Activated CD4-positive, alpha-beta T cell treated with anti-CD3 and anti-CD28 coated beads, Interleukin-2, amount 50 U/mL, for 1 hour (primary cell): ENCODE measurements at places on chromosomes 5 and 9.

DNA sequence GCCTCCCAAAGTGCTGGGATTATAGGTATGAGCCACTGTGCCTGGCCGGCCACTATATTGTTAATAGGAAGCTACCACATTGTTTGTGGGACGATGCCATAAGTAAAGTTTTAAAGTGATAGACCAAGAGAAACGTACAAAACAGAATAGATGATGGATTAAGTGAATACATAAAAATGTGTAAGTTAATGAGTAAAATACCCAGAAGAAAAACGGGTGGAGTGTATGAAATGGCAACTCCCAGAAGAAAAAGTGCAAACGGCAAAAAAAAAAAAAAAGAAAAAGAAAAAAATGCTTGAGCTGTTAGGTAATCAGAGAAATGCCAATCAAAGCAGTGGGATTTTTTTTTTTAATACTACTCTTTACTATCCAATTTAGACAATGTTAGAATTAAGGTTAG, 246.0 kb downstream of the PDZD2 start:
- DNase-seq = no peak

DNA sequence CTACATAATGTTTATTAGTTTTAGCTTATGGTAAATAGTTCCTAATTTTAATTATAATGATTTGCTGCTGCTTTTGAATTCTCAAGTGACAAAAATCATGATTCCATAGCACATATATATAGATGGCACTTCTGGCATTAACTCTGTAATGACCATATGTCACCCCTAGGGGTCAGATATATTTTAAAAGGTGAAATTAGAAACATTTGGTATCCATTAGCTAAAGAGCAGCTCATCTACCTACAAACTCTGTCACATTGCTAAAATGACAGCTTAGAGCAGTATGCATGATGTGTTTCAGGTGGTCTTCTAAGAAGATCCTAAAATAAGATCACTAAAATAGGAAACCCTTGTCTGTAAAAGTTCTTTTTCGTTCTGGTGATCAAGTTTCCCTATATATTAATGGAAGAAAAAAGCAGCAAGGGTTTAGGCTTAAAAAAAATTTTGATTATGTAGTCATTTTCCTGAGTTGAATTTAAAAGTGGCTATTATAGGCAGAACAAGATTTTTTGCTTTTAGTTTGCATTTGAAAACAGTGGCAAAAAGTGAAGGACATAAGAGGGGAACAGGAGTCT, 157.7 kb upstream of the POU5F2 start:
- DNase-seq = no peak

GRCh38 chr5:74423383-74423782, 217.1 kb downstream of the ENC1 start:
- no peak for DNase-seq

DNA sequence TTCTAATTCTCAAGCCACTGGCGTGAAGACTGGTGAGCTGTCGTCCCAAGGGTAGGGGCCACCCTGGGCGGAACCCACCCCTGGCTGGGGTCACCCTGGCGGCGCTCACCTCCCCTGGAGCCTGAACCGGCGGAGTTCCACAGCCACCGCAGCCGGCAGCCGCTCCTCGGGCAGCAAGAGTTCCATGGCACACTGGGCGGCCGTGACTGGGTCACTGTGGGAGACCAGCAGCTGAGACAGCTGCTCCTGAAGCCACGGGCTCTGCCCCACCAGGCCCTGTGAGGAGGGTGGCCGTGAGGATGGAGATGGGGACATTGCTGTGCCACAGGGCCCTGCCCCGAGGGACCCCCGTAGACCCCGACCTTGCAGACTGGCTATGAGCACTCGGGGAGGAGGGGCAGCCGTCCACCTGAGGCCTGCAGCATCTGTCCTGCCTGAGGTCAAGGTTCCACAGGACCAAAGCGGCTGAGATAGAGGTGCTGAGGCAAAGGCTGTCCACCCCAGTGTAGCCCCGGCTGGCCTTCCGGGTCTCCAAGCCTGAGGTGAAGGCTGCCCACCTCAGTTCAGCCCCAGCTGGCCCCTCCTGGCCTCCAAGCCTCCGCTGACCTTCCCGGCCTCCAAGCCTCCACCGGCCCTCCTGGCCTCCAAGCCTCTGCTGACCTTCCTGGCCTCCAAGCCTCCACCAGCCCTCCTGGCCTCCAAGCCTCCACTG, 50.6 kb upstream of the NRARP start:
- no peak for DNase-seq

- DNase-seq = no peak
Measured at GRCh38 chr5:16497546-16497945, 31.9 kb upstream of the ZNF622 start.

GRCh38 chr5:111983459-111983858, 226.5 kb upstream of the NREP start:
- no peak for DNase-seq

- DNase-seq = no peak
Measured at GRCh38 chr9:127198587-127198986, 66.0 kb upstream of the GARNL3 start.

- DNase-seq = no peak
Measured at GRCh38 chr9:107360098-107360497, 77.0 kb downstream of the RAD23B start.

DNA sequence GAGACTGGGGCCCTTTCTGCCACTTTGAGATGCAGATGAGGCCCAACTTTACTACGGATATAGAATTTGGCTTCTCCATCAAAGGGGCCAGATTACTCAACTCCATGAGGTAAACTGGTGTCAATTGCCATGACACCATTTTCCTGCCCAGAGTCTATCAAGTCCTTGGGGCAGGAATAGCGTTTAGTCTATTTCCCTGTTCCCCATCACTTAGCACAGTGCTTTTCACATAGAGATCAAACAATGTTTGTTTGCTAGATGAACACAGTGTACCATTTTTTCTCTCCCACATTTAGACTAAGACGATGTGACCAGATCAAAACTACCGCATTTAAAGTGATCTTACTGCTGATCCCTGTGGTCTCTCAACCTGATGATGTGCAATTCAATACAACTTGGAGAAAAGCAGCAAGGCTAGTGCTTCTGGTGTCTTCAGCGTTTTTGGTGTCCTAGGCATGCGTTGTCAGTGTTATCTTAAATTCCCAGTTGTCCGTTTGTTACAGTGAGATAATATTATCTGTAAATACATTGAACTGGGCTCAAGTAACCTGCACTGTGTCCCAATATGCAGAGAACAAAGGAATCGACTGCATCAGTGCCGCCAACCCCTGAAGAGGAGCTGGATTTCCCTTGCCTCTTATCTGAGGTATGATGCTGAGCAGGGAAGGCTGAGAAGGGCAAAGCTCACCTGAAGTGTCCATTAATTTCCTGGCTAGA, 446.2 kb downstream of the PLK2 start:
- no peak for DNase-seq

DNA sequence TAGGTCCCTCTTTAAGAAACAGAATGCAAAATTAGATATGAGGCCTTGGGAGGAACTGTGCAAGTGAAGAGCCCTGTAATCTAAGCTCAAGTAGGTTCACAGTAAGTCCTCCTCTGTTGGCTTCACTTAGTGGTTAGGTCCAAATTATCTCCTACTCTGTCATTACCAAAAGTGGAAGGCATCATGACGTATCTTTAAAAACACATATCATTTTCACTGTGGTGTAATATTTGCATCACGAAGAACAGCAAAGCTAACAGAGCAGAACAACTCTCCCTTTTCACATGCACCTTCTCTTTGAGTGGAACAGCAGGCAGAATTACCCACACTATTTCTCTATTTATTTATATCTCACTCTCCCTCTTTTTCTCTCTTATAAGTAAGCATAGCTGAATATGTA, 240.5 kb upstream of the CCNH start:
- no peak for DNase-seq

DNA sequence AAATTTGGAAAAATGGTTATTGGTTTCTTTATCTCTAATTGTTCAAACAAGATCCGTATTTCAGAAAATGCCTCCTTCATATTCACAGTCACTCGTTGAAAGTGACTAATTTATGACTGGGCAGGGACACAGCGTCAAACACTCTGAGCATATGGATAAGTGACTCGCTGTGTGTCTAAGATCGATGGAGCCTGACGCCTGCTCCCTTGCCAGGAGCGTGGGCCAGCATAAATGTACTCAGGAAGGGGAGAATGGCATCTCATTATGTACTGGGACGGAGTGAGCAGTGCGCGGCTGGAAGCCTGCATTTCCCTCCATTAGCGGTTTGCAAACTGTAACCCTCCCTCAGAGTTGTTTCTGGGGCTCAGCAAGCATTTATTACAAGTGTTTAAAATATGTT, 79.8 kb upstream of the CAST start:
- DNase-seq = no peak

GRCh38 chr5:167664222-167664804, 627.1 kb upstream of the WWC1 start:
- DNase-seq = no peak

DNA sequence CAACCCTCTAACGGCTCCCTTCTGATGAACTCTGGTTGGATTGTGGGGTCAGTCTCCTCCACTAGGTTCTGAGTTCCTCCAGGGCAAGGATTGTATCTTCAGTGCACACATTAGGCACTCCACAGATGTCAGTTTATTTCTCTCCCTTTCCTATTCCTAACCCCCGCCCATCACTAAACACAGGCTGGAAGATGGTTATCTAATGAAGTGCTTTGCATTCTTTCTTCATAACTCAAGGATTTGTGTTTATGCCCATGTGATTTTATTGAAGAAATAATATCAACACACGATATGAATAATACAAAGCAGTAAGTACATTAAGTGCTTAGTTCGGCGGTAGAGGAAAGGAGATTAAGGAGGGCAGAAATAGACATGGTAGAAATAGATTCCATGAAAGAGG, 4.4 kb upstream of the CREBRF start:
- DNase-seq = no peak

DNA sequence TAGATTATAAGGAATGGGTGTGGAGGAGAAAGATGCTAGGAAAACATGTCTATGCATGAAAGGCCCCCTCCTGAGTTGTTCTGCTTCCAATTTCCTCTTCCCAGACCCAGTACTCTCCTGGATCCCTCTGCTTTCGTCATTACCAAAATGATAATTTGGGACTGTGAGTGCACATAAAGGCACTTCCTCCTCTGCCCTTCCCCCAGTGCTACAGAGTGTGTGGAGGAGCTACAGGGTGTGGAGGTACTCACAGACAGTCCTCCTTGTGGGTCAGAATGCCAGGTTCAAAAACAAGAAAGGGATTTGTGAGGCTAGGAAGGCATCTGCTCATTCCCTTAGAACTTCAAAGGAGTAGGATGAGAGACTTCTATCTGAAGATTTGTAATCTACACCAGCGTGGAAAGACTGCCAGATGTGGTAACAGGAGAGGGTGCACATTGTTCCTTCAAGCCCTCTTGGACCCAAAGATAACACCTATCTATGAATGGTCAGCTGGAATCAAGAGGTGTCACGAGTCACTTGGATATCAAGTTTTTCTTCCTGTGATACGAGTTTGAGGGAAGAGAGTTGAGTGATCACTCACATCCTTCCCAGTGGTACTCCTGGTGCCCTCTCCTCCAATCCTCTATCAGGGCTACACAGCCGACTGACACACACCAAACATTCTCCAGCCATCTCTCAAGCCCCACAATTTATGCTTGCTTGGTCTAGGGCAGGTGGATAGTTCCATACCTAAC, 201.1 kb downstream of the EPB41L4A start:
- DNase-seq = no peak

- DNase-seq = no peak
Measured at GRCh38 chr5:32193591-32193990, 19.5 kb upstream of the GOLPH3 start.

DNA sequence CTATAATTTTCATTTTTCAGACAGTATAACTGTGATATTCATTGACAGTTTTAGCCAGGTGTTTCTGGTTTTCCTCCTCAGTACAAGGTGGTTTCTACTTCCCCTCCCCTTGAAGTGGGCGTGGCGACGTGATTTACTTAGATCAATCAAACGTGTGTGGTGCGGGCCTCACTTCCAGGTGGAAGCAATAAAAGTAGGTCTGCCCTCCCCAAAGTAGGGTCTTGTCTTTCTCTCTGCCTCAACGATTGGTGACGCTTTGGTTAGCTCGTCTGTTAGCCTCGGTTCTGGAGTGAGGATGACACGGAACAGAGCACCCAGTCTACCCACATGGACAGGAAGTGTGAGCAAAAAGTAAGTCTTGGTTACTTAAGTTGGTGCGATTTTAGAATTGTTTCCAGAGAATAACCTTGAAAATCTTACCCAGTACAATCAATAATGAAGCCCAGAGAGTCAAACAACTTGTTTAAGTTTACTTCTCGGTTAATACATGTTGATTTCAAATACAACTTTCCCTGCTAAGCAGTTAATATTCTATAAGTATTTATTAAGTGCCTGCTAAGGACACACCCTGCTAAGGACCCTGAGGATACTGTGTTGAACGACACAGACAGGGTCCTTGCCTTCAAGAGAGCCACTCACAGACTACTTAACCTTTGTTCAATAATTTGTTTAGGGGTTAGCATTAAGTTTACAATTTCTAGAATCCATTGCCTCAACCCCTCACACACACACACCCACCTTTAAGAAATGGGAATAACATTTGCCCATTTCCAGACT, 48.4 kb downstream of the COX7C start:
- peak; percentile 9 for DNase-seq

GRCh38 chr9:1098551-1098950, 48.4 kb downstream of the DMRT2 start:
- no peak for DNase-seq

GRCh38 chr9:137477778-137478612, 18.9 kb upstream of the NSMF start:
- no peak for DNase-seq

GRCh38 chr9:133117271-133118178, 3.5 kb downstream of the RALGDS start:
- no peak for DNase-seq

- no peak for DNase-seq
Measured at GRCh38 chr9:131417264-131418142, 23.6 kb downstream of the PRRC2B start.

GRCh38 chr5:73448463-73449136, at the start of gene FOXD1:
Gene FOXD1 (minus strand): TSS chr5:73448777. CDS start chr5:73448362, 415 bp downstream.
- no peak for DNase-seq

DNA sequence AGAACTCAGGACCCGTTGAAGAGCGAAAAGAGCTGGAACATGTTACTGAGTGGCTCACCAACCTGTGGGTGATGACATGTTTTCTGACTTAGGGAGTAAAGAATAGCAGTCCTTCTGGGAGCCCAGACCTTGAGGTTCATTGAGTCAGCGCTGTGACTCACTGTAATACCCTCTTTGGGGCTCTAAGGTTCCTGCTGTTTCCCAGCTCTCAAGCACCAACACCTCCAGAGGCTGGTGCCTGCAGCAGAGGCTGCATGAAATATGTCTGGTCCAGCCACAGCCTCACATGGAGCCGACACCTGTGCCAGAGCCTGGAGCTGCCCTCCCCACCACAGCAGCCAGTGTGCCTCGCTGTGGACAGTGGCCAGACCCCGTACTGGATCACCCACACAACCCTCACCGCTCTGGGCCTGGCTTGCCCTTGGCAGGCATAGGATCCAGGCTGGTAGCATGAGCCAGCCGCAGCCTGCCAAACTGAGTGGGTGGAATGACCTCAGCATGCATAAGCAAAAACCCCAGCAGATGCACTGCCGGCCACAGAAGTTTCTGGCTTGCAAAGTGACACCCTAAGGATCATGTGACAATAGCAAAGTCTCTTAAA, 143.5 kb upstream of the MRPS30 start:
- no peak for DNase-seq
